ENCODE measurements at places on chromosomes 4 and X.

DNA sequence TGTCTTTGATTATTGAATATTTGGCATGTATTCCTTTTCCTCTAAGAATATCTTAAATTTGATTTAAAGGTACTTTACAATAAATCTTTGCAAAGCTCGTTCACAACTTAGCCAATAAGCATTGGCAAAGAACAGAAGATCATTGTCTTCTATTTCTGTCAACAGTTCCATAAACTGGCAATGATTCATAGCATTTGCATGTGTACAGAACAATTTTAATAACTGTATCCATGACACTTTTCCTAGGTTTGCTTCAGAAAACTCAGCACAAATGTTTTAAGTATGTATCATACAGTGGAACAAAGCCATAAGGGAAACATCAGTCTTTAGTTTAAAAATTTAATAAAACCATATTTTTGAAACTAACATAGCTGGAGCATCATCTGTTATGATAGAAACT lies 462.7 kb upstream of the RPS6KA3 start:
- DNase-seq: no peak

GRCh38 chrX:73562984-73563737 lies at the start of gene CHIC1:
TSS of gene CHIC1 (plus strand) at chrX:73563197. CDS start at chrX:73563285, 88 bp downstream.
- DNase-seq: peak; percentile 77

GRCh38 chr4:4457803-4458553 lies 71.1 kb downstream of the NSG1 start:
- DNase-seq: no peak

DNA sequence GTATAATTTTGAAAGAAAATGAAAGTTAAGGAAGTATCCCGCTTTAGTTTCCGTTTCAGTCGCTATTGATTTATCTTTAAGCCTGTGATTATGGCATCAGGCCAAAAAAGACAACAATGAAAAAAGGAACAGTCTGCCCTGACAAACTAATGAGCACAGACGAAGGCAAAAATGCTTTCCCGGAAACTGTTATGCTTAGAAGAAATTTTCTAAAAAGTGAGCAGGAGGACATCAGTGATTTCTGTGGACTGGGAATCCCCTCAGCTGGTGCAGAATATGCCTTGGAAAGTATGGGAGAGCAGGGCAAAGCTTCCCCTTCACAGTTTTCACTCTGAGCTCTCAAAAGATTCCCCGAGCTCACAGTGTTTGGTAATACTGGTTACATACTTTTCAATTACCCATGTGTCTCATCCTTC lies 5.1 kb upstream of the CXCL10 start:
- DNase-seq: no peak

GRCh38 chr4:169420291-169420690 lies 149.5 kb upstream of the SH3RF1 start:
- DNase-seq: no peak

- no peak for DNase-seq
Observed at GRCh38 chr4:166941629-166942028, 292.7 kb downstream of the SPOCK3 start.

DNA sequence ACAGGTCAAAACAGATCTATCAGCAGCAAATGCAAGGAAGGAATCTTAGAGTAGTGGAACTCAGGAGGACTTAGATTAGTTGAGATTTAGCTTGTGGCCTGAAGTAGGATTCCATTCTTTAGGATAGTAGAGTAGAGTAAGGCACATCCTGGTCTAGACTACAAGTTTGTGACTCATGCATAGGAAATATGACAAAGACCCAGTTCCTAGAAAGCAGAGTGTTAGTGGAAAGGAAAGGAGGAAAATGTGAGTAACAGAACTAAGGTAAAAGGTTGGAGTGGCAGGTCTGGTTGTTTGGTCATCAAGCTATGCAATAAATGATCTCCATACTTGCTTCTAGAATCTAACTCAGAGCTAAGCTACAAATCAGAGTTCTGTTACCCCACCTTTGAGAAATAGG lies 595.0 kb downstream of the ACTRT1 start:
- no peak for DNase-seq

DNA sequence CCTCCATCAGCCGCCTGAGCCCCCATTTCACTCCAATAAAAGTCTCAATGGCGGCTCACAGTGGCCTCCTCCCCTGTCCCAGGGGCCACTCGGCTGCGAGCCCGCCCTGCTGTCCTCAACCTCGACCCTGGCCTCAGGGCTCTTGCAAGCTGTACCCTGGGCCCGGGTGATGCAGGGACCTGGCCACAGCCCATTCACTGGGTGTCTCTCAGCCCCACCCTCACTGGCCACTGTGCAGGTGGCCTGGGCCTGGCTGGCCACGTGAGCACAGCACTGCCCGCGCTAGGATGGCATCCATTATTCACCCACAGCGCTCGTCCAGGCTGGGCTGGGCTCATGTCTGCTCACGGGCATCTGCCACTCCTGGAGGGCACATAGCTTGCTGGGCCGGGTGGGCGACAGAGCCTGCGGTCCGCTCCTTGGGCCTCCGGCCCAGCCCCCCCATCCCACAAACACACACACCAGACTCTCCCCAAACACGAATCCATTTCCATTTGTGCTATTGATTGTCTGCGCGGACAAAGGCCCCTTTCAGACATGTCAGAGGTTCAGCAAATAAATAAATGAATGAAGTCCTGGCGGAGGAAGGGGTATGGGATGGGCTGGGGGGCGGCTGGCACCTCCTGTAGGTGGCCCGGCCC lies 16.5 kb upstream of the FGFR3 start:
- DNase-seq: no peak

GRCh38 chrX:70979136-70979762 lies 48.4 kb upstream of the SLC7A3 start:
- DNase-seq: no peak

- no peak for DNase-seq
Observed at GRCh38 chr4:94669672-94670664, 87.8 kb upstream of the BMPR1B start.

- no peak for DNase-seq
Observed at GRCh38 chr4:19522966-19523365, 728.7 kb upstream of the SLIT2 start.

DNA sequence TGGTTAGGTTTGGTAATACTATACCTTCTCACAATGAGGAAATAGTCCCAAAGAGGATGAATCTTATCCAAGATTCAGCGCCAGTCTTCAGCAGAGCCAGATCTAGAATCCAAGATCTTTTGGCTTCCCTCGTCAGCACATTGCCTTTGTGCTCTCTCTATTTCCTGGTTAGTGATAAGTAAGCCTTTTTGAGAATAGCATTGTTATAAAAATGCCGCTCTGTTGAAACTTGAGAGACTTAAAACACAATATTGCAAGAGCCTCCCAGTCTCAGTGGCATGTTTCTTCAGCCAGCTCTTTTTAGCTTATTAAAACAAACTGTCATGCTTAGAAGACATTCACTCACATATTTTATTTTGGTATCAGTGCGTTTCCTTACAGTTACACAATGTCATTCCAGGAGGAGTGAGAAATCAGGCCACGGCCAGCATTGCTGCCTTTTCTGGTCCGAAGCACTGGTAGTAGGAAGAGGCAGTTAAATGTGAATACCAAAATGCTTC lies 141.4 kb downstream of the KLHL8 start:
- no peak for DNase-seq

GRCh38 chrX:153631907-153632594 lies 15.0 kb upstream of the DUSP9 start:
- DNase-seq: no peak

GRCh38 chr4:139763205-139763604 lies 97.6 kb downstream of the MGST2 start:
- no peak for DNase-seq

GRCh38 chr4:25437926-25438325 lies 60.9 kb downstream of the ANAPC4 start:
- no peak for DNase-seq

GRCh38 chr4:156933633-156934258 lies 37.9 kb downstream of the PDGFC start:
- no peak for DNase-seq

DNA sequence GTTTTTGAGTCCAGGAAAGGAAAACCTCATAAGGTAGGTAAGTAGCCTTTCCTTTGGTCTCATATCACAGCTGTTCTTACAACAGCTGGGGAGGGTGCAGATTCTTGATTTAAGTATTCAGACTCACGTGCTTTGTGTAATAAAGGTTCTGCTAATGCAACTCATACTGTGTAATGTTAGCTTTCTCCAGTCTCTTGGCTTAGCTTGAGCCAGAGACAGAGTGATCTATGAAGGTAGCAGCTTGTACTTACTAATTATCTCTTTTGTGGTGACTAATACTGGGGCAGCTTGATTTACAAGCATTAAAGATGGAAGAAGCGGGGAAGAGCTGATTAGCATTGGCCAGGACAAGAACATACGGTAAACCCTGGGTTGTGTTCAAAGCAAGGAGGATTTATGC lies 80.3 kb downstream of the LNX1 start:
- no peak for DNase-seq

GRCh38 chr4:155617296-155617695 lies 49.4 kb upstream of the GUCY1A1 start:
- no peak for DNase-seq

DNA sequence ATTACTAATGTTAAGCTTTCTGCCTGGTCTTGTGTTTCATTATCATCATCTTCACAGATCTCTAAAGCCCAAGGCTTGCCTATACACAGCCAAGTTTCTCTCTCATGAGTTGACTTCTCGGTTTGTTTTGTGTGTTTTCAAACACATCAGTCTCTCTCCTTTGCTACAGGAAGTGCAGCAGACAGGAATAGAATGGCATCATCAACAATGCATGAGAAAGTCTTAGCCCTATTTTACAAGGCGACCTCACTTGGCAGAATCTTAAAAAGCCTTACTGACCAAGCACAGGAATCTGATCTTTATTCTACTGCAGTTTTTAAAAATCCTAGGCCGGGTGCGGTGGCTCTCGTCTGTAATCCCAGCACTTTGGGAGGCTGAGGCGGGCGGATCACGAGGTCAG lies 36.8 kb downstream of the CC2D2A start:
- no peak for DNase-seq

- DNase-seq: no peak
Observed at GRCh38 chrX:9824554-9824953, 38.3 kb downstream of the SHROOM2 start.

- DNase-seq: no peak
Observed at GRCh38 chr4:80306260-80306659, 29.3 kb upstream of the CFAP299 start.

DNA sequence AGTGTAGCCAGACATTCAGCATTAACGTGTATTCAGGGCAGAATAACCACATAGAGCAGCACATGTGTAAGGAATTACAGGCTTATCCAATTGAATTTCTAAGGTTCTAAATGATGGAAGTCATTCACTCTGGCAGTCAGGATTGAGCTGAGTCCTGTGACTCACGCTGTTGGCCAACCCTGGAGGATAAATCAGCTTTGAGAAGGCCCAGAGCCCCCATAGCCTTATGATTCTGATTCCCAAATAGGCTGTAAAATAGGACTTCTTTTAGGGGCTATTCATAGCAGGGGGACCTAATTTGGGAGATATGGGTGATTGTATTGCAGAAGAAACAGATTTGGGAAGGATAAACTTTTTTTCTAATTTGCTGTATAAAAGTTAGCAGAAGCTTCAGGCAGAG lies 8.1 kb upstream of the HPF1 start:
- no peak for DNase-seq

DNA sequence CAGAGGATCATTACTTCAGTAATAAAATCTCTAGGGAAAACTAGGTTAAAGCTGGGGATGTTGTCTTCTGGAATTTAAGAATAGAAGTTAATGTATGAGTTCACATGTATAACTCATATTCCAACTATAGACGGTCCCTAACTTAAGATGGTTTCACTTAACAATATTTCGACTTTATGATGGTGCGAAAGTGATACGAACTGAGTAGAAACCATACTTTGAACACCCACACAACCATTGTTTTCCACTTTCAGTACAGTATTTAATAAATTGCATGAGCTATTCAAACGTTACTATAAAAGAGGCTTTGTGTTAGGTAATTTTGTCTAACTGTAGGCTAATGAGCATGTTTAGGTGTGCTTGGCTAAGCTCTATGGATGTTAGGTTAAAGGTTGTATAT lies 38.7 kb downstream of the CCSER1 start:
- DNase-seq: no peak

GRCh38 chr4:95155759-95156451 lies 392.9 kb downstream of the UNC5C start:
- DNase-seq: no peak

DNA sequence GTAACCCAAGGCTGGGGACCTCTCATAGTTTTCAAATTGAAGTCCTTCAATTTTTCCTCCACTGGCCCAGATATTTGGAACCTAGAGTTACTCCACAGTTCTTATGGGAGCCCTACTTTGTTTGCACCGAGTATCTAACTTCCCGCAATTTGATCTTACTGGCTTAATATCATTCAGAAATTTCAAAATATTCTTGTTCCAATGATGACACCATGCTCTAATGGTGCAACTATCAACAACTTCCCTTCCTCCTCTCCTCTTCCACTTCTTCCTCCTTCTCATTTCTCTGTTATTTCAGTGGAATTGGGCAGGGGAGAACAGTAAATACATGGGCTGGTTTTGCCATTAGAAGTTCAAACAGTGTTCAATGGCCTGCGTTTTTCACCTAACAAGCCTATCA lies 20.2 kb downstream of the PDCL2 start:
- no peak for DNase-seq

- DNase-seq: no peak
Observed at GRCh38 chrX:136941396-136942337, 61.1 kb upstream of the RBMX start.

GRCh38 chr4:36348403-36348938 lies 67.1 kb downstream of the DTHD1 start:
- no peak for DNase-seq

DNA sequence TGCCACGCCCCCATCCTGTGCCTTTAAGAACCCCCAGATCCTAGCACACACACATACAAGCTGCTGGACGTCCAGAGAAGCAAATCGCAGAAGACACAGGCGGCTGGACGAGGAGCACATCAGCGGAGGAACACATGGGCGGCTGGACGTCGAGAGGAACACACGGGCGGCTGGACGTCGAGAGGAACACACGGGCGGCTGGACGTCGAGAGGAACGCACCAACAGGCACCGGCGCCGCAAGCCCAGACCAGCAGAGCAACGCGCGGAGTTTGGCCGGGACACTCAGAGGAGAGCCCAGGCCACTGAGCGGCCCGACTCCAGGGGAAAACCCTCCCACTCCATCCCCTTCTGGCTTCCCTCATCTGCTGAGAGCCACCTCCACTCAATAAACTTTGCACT lies 17.2 kb downstream of the ZCCHC13 start:
- DNase-seq: no peak

DNA sequence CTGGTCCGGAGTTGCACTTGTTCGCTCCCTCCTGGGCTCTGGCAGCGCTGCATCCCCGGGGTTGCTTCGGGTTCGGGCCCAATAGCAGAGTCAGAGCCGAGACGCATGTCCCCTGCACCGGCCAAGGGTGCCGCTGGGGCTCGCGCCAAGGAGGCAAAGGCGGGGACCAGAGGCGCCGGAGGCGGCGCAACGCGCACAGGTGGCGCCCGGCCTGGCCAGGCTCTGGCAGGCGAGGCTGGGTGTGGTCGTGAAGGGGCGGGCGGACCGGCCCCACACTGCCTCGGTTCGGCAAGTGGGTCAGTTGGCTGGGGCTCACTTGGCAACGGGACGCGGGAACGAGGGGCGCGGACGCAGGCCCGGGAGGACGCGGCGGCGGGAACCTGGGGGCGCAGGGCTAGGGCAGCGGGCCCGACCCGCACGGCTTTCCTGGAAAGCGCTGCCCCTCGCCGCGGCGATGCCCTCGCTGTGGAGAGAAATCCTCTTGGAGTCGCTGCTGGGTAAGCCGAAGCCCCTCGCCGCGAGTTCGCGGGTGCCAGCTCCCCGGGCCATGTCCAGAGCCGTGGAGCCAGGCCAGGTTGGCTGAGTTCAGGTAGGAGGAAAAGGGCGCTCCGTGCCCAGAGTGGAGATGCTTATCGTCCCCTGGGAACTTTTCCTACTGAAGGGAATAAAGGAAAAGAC lies at the start of gene CWH43:
CWH43 (plus strand) TSS at position 300 of the 678 bp plus-strand sequence; CDS start at position 455, 155 bp downstream.
- no peak for DNase-seq

- peak; percentile 63 for DNase-seq
Observed at GRCh38 chrX:49155243-49155899, 7.2 kb upstream of the MAGIX start.
